ENCODE measurements at places on chromosomes 6 and 20. TPM values are rescaled to one million over a fixed set of nuclear protein-coding genes. Genes with fewer than 3 reads are reported as not detected.

GRCh38 chr6:44651604-44652003, 264.1 kb downstream of the CDC5L start:
- DNase-seq: no peak

DNA sequence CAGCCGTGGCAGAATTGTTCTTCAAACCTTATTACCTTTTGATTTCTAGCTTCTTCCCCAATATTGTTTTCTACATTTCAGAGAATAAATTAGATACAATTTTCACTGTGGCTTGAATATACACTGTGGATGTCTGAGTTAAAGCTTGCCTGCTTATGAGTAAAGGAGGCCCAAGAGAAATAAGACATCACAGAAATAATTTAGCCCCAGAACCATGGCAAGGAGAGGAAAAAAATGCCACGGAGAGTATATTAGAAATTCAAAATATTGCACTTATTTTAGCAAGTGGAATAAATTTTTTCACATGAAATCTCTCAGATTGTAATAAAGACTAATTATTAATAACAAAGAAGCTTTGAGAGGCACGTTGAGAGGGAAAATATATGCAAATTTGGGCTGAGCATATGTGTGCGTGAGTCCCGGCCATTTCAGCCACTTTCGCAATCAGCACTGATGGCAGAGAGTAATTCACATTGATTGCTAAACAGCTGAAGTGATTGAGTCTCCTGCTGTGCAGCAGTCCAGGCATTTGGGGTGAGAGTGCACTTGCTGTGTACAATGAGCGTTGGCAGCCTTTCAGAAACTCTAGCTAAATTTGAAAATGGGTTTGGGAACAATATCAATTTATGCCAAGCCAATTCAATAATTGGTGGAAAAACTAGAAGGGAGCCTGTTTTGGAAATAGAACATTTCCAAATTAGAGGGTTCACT, 596.0 kb downstream of the EPM2A start:
- DNase-seq: no peak

GRCh38 chr6:16993396-16993795, 108.5 kb upstream of the STMND1 start:
- DNase-seq: peak; percentile 5

GRCh38 chr6:170464080-170464479, 89.0 kb downstream of the PSMB1 start:
- DNase-seq: no peak

Gene GNRH2
- total RNA-seq: not detected

Gene POPDC3
- 0.27 TPM for total RNA-seq

Gene SNAP91
- total RNA-seq: 81.5 TPM

Gene SOBP
- total RNA-seq: 30.9 TPM

Gene NFATC2
- 1.3 TPM for total RNA-seq

Gene BCAS1
- total RNA-seq: 6.1 TPM

All from cerebellum (tissue), 4 donors.